ENCODE measurements at places on chromosomes 3 and 15.

DNA sequence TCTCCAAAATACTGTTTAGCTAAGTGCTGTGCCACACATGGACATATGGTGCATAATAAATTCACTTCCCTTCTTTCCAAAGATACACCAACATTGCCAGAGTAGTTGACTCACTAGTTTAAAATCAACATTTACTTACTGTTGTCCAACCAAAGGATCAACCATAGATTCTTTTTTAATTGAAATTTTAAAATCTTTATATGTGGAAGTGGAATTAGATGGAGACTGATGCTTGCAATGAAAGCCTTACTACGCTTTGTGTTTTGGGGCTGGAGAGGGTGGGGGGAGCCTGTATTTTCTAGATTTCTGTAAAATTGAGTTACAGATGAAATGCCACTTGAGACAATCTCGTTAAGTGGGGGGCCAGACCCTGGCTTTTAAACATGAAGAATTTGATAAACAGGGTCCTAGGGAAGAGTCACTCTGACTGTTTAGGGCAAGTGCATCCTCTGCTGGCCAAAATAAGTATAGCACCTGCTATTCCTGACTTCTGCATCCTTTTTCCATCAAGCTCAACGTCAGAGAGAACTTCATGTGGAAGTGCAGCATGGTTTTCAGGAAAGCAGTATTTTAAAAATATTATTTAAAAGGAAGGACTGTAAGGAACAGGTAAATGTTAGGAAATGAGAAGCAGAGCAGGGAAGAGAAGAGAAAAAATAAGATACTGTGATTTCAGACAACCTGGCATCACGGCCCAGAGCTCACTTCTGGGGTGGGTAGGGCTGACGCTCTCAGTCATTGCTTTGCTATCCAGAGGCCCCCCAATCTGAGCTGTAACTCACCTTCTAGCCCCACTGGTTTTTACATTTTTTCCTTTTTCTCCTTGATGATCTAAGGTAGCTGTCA is 76.7 kb downstream of the BOC start:
- peak; percentile 82 for DNase-seq

GRCh38 chr3:40086890-40087883 is 222.3 kb upstream of the EIF1B start:
- DNase-seq, result peak; percentile 57

DNA sequence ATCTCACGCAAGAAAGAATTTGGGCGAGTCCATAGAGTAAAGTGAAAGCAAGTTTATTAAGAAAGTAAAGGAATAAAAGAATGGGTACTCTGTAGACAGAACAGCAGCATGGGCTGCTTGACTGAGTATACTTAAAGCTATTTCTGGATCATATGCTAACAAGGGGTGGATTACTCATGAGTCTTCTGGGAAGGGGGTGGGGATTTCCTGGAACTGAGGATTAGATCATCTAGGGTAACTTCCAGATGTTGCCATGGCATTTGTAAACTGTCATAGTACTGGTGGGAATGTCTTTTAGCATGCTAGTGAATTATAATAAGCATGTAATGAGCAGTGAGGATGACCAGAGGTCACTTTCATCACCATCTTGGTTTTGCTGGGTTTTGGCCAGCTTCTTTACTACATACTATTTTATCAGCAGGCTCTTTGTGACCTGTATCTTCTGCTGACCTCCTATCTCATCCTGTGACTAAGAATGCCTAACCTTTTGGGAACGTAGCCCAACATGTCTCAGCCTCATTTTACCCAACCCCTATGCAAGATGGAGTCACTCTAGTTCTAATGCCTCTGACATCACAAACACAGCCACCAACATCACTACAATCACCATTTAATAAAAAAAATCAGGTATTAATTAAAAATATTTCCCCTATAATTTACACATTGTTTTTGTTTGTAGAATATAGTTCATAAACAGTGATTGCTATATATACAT is 890.7 kb upstream of the EPHA6 start:
- peak; percentile 99 for DNase-seq

DNA sequence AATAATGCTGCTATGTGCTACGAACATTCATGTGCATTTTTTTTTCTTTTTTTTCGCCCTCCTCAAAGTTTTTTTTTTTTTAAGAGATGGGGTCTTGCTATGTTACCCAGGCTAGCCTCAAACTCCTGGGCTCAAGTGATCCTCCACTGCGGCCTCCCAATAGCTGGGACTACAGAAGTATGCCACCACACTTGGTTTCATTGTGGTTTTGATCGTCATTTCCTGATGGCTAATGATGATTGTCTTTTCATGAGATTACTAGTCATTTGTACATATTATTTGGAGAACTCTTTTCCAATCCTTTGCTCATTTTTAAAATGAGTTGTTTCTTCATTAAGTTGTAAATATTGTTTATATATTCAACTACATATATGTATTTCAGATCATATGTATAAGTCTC is 48.8 kb downstream of the FBXO22 start:
- DNase-seq, result no peak

- peak; percentile 77 for DNase-seq
These were observed 183.3 kb downstream of the NR1D2 start for GRCh38 chr3:24128199-24129005.

All from fibroblast of the aortic adventitia (primary cell).